Stimulated activated CD4-positive, alpha-beta T cell treated with anti-CD3 and anti-CD28 coated beads, TNF-alpha, amount 100 ng/mL, for 1 hour (primary cell): ENCODE measurements at places on chromosomes 1 and 21.
A peak's percentile ranks its signal among the peaks of the same experiment; 100 is the strongest.

- no peak for DNase-seq
Measured at GRCh38 chr1:238108417-238108816, 217.7 kb upstream of the ZP4 start.

DNA sequence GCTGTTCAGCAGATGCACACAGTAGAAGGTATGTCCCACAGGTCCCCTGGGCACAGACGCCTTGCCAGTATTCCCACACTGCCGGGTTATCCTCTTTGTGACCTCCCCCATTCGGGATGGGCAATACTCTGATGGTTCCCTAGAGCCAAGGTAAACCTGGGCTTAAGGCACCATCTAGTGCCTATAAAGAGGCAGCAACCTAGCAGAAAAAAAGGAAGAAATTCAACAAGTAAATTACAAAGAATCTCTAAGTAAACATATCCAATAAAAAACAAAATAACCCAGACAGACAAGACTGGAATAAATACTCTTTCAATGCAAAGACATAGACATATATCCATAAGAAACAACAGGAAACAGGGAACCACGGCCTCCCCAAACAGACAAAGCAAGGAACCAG is 39.4 kb downstream of the HSF2BP start:
- no peak for DNase-seq

DNA sequence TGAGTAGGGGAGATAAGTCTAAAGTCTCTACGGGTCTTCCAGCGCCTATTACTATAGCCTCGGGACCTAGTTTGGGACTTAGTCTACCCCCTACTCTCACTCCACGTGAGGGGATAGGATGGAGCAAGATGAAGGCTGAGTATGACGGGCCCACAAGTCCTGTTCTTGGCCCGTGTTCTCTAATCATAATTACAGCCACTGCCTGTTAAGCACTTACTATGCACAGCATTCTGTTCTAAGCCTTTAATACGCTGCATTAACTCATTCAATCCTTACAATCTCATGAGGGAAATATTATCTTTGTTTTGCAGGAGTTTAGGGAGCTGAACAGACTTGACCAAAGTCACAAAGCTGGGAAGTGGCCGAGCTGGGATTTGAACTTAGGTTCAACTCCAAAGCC is 23.9 kb upstream of the EPB41 start:
- DNase-seq: no peak

- no peak for DNase-seq
Measured at GRCh38 chr1:221739018-221739676, 2.7 kb downstream of the DUSP10 start.

DNA sequence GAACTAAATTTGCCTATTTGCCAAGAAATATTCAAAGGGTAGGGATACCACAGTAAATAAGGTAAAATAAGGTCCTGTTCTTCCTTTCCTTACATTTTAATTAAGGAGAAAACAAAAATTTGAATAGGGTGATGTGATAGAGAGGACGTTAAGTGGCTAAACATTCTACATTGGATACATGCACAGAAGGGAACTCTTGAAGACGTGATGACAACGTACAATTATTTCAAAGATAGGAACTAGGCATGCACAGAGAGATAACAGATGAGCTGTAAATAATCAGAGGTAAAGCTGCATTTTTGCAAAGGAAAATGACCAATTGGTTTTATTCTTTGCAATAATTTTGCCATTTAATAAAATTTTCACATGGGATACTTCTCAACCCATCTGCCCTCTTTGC is 69.7 kb downstream of the TRIM33 start:
- DNase-seq: no peak

GRCh38 chr1:30277911-30278310 is 445.5 kb downstream of the MATN1 start:
- DNase-seq: no peak

GRCh38 chr1:162847839-162848453 is 13.0 kb downstream of the CCDC190 start:
- DNase-seq: peak; percentile 46

DNA sequence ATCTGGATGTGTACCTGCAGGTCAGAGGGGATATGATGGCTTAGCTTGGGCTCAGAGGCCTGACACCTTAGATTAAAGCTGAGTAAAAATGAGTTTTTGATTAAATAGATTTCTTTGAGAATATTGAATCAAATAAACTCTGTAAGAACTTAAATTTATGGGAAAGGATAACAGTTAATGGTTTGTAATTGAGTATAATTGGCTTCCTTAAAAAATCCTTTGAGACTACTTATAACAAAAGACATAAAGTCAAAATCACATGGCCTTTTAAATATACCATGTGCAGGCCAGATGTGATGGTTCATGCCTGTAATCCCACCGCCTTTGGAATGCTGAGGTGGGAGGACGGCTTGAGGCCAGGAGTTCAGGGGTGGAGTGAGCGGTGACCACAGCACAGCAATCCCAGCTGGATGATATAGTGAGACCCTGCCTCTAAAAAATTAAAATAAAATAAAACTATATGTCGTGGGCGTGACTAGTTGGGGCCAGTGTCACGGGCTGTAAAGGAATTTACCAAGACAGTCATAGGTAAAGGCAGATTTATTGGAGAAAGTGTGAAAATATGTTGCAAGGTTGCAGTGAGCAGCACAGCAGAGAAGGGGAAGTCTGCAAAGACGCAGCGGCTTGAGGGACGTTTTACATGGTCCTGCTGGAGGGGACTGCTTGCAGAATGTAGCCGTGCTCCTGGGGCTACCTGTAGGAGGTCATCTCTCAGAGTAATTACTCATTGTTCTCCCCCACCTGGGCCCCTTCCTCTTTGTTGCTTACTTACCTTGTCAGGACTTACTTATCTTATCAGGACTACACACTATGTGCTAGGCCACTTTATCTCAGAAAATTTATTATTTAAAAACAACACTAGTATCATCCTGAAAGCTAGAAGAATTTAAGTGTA is 122.3 kb downstream of the ZMYM4 start:
- DNase-seq: no peak

GRCh38 chr1:69045572-69045971 is 522.1 kb upstream of the LRRC7 start:
- DNase-seq: no peak

GRCh38 chr1:92473781-92474495 is 12.8 kb downstream of the GFI1 start:
- no peak for DNase-seq

DNA sequence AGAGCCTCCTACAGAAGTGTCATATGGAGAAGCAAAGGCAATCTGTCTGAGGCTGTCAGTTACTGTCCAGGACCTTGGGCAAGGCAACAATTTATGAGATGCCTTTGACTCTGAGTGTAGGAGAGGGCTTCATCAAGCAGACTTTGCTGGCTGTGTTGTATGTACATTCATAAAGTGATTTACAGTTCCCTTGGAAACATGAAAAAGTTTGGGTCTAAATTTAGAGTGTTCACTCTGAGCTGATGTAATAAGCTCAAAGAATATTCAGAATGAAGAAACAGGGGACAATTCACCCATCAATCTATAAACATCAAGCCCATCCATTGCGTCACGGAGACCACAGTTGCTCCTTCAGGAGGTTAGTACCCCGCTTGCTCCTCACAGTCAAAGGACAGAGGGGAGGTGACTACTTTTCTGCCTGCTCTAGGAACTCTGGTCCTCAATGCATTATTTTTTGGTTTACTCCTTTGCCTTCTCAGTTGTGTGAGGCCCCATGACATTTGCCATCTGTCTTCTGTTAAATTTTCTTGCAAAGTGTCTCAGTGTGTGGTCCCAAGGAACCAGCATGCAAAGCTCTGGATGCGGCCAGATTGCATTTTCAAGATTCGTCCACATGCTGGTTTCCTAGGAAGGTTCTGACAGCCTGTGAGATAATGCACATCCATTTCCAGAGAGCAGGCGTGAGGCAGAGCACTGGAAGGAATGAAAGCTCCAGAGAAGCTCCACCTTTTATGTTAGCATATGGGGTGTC is 241.1 kb upstream of the KIAA0040 start:
- no peak for DNase-seq

- DNase-seq: peak; percentile 51
Measured at GRCh38 chr1:206736878-206737728, 33.5 kb upstream of the IL19 start.

GRCh38 chr1:191371626-191372025 is 786.6 kb upstream of the RGS18 start:
- no peak for DNase-seq

DNA sequence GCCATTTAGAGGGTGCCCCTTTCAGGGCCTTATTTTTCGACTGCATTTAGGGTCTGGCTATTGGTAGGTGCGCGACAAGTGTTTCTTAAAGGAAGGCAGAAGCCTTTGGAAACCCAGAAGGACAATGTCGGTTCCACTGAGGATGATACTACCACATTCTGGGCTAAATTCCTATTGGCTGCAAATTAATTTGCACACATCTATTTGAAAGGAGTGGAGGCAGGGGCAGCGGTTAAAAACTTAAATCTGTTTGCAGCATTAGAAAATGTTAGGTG is 1.1 kb downstream of the PATJ start:
- DNase-seq: no peak

GRCh38 chr1:198619375-198620140 is 19.3 kb upstream of the PTPRC start:
- DNase-seq: no peak

DNA sequence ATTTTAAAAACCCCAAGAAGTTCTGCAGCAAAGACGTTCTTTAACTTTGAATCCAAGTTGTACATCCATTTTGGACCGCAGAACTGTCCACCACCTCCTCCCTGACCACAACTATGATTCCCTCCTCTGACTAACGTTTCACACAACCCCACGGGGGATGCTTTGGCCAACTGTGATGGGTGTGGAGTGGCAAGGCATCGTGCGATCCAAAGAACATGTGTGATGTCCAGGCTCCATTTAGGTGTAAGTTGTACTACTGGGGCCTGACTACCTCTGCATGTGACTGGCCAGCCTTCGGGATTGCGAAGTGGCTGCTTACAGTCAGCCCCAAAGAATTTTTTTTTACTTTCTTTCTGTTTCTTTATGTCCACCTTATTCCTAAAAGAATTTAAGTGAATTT is 6.7 kb downstream of the KCNJ15 start:
- DNase-seq: no peak

GRCh38 chr1:239044829-239045228 is 341.5 kb upstream of the CHRM3 start:
- DNase-seq: no peak

DNA sequence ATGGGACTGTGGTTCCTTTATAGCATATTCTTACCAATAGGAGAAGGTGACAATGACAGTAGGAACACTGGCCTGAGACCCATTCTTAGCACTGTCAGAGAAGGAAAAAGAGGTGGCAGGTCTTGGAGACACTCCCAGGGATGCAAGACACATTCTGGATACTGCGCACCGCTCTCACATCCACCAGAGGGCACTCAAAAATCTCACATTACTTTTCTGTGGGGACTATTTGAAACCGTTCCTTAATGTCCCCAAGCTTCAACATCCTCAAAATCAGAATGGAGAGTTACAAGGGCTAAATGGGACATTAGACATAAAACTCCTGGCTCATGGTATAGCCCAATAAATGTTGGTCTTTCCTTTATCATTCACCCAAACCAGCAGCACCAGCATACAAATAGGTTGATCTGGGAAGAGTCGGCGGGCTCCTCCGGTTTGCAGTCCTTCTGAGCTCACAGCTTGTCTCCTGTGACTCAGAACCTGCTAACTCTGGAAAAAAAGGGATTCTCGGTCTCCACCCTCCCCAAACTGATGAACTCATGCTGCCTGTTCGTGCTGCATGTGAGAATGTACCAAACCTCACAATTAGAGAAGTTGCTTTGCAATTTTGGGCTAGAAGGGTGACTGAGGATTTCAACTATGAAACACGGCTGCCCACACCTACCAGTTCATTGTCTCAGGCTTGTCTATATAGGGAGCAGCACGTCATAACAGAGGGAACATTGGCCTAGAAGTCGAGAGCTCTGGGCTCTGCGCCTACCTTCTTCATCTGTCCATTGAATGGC is 40.2 kb downstream of the IL12RB2 start:
- DNase-seq: no peak

- DNase-seq: no peak
Measured at GRCh38 chr1:26960625-26960966, 328 bp upstream of the KDF1 start.

- DNase-seq: no peak
Measured at GRCh38 chr1:201128476-201128875, 1.5 kb upstream of the ASCL5 start.

GRCh38 chr1:202698276-202698675 is 12.0 kb downstream of the SYT2 start:
- no peak for DNase-seq

GRCh38 chr1:214310010-214310409 is 29.1 kb downstream of the SMYD2 start:
- no peak for DNase-seq

DNA sequence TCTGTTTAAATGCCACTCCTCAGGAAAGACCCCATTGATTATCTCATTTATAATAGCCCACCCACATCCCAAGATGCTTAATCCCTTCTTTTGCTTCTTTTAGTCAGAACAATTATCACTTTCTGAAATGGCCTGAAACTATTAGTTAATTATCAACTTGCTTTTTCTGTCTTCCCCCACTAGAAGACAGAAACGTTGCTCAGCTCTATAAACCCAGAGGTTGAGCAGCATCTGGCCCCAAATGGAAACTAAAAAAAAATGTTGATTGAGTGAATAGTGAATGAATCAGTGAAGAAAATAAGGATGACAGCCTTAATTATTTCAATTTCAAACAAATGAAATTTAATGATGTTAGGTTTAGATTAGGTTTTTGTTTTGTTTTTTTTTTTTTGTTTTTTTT is 38.2 kb upstream of the PIGC start:
- DNase-seq: no peak

DNA sequence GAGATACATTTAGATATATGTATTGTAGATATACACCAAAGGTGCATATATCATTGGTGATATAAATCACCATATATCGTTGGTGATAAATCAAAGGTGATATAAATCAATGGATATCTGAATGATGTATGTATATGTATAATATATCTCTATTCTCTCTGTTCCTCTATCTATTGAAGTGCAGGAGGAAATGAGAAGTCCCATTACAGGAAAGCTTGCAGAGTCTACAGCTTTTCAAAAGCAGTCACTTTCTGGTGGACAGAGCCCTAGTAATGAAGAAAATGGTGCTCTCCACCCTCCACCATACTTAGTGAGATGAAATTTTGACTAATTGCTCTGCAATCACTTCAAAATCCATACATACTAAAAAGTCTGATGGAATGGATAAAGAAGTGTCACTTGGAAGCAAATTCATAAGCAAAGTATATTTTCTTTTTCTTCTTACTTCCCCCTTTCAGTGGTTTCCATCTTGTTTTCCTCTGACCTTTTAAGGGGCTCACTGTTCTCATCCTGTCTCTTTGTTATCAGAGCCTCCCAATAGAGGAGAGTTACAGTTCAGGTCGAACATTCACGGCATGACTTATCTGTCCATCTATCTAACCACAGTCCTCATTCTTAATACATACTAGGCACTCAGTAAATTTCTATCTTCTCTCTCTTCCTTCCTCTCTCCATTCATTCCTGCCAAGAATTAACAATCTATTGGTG is 227.2 kb downstream of the KCNJ6 start:
- no peak for DNase-seq

GRCh38 chr1:63774617-63775417 is 1.0 kb downstream of the ROR1 start:
- no peak for DNase-seq

DNA sequence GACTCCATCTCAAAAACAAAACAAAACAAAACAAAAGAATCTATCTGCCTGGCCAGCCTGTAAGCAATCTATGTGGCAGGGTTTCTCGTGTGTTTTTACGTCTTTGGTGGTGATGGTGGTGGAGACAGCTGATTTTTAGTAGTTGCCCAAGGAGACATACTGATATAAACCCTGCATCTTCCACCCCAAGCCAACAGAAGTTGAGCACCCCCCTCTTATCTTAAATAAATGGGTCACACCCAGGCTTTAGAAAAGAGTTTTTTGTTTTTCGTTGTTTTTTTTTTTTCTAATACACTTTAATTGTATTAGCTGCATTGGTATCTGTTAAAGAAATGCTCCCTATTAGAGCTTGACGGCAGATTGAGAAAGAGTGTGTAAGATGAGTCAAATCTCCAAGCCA is 134.7 kb downstream of the GLUL start:
- no peak for DNase-seq
